Activated T-cell treated with anti-CD3 and anti-CD28 coated beads, Interleukin-2, amount 50 U/mL, for 24 hours (primary cell): ENCODE measurements at places on chromosomes 7 and 10.
A peak's percentile ranks its signal among the peaks of the same experiment; 100 is the strongest.

GRCh38 chr7:116854132-116854531 lies 8.3 kb upstream of the CAPZA2 start:
- no peak for DNase-seq

DNA sequence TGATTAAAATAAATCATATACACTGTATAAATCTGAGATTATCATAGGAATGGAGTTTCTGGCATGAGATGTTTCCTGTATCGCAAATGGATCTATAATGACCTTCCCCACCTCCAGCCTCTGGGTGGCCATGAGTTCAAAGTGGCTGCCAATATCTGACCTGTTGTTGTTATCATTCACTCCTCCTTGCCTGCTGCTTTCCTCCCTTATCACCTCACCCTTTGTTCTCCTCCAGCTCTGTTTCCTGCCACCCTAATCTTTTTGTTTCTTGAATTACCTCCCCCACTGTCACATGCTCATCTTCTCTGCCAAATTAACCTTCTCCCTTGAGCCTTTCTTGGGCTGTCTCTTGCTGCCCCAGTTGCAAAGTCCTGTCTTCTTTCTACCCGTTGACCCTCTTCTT lies 12.0 kb downstream of the SCD start:
- DNase-seq = no peak

DNA sequence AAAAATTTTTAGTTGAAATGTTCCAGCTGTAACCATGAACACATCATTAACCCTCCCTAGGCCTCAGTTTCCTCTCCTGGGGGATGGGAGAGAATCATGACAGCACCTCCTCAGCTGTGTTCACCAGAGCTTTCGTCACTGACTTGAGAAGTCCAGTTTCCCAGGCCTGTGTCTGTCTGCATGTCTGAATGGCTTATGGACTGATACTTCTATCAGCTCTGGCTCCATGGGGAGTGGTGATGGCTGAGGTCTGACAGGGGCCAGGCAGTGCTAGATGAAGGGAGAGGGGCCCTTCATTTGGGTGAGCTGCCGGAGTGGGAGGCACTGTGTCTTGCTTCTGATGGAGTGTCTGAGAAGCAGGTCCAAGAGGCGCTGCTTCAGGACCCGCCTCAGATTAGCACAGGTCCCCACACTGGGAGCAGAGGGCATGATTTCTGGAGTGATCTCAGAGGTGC lies 192.9 kb downstream of the PTPN20 start:
- DNase-seq = no peak

DNA sequence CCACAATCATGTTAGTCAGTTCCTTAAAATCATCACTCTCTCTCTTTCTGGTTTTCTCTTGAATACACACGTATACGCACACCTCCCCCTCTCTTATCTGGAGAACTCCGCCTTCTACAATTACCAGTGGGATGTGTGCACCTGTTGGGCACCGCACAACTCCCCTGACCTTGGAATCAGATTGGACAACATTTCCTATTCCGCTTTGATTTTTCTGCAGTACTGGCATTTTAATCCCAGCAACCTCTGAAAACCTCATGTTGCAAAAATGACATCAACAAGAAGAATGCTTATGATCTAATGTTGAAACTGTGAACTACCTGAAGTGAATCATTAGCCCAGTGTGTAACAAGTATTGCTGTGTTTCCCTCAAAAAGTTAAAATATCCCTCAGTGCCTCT lies 109.6 kb downstream of the KIAA1217 start:
- DNase-seq = no peak

DNA sequence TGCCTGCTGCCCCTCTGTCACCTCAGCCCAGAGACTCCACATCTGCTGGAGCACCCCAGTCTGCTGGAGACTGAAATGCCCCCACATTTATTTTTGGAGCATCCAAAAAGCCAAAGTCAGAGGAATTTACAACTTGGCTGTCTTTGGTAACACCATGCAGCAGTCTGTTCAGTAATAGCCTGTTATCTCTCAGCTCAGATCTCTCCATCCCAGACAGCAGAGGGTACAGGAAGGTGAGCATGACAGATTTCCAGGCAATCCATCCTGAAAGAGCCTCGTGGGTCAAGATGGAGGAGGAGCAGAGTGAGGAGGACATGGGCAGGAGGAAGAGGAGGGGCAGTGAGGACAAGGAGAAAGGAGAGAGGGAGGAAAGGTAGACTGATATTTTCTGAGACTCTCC lies 55.9 kb downstream of the GRID1 start:
- DNase-seq = no peak

- no peak for DNase-seq
Measured at GRCh38 chr7:123143252-123144006, 56.3 kb downstream of the SLC13A1 start.

- DNase-seq = peak; percentile 74
Measured at GRCh38 chr7:99365318-99366141, 9.0 kb upstream of the ARPC1B start.

DNA sequence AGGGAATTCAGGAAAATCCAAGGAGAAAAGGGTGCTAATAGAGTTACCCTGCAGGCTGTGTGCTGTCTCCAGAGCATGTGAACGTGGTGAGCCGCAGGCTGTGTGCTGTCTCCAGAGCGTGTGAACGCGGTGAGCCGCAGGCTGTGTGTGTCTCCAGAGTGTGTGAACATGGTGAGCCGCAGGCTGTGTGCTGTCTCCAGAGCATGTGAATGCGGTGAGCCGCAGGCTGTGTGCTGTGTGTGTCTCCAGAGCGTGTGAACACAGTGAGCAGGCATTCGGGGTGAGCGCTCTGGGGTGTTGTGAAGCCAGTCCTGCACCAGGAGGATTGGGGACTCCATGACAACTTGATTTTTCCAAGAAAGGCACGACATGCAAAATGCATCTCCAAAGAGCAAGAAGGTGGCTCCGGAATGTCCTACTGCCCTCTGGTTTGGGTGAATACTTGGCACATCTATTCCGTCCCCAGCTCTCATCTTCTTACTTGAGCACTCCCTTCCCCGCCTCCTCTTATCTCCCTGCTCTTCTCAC lies 407.9 kb upstream of the SHH start:
- DNase-seq = no peak

GRCh38 chr10:11118686-11119085 lies 101.0 kb downstream of the CELF2 start:
- no peak for DNase-seq

- DNase-seq = no peak
Measured at GRCh38 chr10:122239578-122240257, 31.4 kb upstream of the BTBD16 start.

DNA sequence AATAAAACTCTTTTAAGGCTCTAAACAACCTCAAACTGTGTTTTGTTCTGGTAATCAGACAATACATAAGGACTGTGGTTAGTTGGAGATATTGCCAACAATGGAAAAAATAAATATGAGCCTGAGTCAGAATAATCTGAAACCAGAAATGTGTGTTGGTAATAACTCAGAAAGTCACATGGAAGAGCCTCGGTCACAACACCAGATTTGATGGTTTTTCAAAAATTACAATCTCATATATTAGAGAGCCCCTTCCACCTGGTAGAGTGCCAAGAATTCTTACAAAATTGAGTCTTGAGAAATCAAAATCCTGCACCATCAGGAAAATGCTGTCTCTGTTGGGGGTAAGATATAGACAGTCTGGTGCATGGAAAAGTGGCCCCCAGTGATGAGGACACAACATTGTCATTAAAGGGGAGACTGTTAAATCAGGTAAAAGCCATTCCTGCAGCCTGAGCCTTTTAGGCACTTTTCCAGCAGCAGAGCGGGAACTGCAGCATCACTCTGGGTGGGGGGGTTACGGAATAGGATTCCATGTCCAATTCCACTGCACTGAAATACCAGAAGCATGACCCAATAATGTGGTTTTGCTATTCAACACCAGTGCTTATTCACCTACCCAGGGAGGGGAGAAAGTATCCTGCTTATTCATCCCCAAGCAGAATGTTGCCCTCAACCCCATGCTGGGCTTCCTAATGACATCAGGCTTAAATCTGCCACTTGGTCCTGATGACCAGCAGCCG lies 9.5 kb upstream of the ADAM12 start:
- no peak for DNase-seq

GRCh38 chr7:117493460-117493859 lies 13.6 kb downstream of the CFTR start:
- DNase-seq = no peak

GRCh38 chr7:142711746-142712616 lies 37.3 kb upstream of the PRSS1 start:
- no peak for DNase-seq

GRCh38 chr7:122846591-122846990 lies 39.7 kb downstream of the CADPS2 start:
- no peak for DNase-seq

DNA sequence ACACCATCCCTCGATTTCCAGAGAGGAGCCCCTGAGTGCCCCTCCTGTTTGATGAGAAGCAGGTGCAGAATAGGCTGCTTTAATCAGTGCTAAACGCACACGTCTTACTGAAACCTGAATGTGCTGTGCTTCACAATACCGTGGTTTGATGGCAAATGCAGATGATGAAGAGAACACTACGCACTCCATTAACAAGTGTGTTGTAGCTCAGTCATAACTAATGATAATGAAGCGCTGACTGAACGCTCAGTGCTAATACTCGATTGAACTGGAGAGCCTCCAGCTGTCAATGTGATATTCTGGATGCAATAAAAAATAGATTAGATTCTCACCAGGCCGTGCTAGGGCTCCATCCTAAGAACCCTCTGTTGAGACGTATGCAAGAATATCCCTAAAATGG lies 279.7 kb upstream of the PLPP4 start:
- DNase-seq = no peak

DNA sequence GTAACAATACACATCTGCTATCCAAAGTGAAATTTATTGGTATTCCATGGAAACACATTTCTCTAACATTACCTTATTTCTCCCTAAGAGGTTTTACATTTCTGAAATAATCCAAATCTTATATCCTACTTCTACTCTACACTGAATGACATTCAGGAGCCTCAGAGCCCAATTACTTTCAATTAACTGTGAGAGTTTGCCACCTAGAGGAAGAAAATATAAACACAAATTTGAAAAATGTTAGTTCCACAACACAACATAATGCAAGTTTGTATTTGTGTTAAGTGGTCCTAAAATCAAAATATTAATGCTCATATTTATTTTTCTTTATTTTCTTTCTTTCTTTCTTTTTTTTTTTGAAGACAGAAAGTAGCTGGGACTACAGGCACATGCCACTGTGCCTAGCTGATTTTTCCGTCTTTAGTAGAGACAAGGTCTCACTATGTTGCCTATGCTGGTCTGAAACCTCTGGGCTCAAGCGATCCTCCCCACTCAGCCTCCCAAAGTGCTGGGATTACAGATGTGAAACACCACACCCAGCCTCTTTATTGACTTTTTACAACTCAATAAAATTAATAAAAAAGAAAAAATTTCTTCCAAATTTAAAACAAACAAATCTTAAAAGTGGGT lies 46.0 kb downstream of the ATAD1 start:
- DNase-seq = no peak

DNA sequence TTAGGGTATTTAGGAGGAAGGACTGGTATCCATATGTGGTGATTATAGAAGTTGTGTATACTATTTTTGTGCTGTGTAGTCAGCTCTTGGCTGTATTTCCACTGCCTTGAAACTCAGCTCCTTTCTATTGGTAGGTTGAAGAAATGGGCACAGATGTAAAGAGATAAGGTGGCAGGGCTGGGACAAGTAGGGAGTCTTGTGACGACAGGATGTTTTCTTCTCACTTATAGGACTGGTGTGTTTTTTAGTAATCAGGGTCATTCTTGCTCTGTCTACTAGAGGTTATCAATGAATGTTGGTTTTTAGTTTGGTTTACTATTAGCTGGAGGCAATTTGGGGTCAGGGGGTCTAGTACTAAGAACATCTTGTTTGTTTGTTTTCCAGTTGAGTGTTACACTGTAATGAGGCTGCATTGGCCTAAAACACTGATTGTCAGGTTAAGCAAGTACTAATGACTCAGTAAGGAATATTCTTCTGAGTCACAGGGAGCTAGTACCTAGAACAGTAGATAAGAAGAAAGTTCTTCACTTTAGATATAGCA lies 11.8 kb downstream of the UBN2 start:
- no peak for DNase-seq

- no peak for DNase-seq
Measured at GRCh38 chr10:101112799-101113594, 18.1 kb upstream of the TLX1 start.

GRCh38 chr10:62589689-62590088 lies 214.8 kb upstream of the ADO start:
- DNase-seq = no peak

GRCh38 chr10:86163522-86164173 lies 202.9 kb downstream of the GRID1 start:
- DNase-seq = peak; percentile 11

DNA sequence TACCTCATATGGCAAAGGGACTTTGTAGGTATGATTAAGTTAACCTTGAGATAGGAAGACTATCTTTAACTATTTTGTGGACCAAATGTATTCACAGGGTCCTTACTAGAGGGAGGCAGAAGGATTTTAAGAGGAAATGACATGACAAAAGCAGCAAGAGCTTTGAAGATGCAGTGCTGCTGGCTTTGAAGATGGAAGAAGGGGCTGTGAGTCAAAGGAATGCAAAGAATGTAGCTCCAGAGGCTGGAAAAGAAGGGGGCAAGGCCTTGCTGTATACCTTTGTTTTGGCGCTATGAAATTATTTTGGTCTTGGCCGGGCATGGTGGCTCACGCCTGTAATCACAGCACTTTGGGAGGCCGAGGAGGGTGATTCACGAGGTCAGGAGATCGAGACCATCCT lies 3.2 kb upstream of the NRBF2 start:
- no peak for DNase-seq

DNA sequence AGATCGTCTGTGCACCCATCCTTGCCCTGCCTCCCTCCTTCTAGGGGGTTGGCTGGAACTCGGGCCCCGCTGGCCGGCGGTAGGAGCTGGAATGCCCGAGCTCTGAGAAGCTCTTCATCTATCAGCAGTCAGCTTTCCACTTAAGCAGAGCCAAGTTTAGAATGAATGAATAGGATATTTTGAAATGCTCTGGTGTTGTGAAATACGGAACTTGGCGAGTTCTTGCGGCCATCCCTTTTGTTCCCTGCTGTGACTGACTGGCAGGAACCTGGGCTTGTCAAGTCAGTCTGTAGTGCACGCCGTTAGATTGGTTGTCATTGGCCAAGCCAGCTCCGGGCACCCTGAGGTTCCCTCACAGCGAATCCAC lies 33.3 kb downstream of the FOXK1 start:
- DNase-seq = no peak

- DNase-seq = no peak
Measured at GRCh38 chr10:44723082-44723481, 188.1 kb upstream of the TMEM72 start.

- no peak for DNase-seq
Measured at GRCh38 chr7:95491201-95491600, 5.5 kb downstream of the ASB4 start.

DNA sequence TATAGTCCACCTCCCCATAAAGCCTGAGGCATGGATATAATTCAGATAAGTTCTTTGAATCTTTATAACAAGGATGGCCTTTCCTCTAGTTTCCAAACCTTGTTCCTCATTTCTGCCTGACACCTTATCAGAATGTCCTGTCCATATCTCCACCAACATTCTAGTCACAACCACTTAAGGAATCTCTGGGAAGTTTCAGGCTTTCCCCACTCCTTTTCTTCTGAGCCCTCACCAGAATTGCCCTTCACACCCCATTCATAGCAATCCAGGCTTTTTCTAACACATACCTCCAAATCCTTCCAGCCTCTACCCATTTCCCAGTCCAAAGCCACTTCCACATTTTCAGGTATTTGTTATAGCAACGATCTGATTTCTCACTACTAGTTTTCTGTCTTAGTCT lies 18.0 kb upstream of the DIP2C start:
- no peak for DNase-seq

GRCh38 chr10:122624546-122624945 lies 64.0 kb downstream of the DMBT1 start:
- DNase-seq = no peak

GRCh38 chr10:33235951-33236350 lies 98.5 kb downstream of the NRP1 start:
- DNase-seq = no peak

- DNase-seq = no peak
Measured at GRCh38 chr10:3123571-3124411, 48.8 kb downstream of the PITRM1 start.
